ENCODE measurements at places on chromosomes 5 and 9.
A peak's percentile ranks its signal among the peaks of the same experiment; 100 is the strongest.

DNA sequence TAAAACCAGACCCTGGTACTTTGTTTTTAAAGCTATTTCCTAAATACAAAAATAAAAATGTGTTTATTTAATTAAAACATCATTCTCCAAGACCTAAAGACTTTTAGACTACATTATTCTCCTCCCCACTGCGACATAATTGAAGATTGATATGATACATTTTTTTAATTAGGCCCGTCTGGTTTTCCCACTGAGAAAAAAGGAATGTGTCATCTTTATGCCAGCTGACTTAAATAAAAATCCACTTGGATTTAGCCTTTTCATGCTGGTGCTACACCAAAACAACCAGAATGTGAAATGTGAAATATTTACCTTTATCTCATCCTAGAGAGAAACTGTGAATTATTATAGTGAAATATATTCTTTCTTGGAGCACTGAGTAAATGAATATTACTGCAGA lies 155.5 kb upstream of the PPP1R2B start:
- H3K27ac ChIP-seq = no peak overlapping the region
- H3K4me1 ChIP-seq = no peaks in the 10 kb centered on the region
- peaks cover 4% of the 10 kb centered on the region for H3K27me3 ChIP-seq
- H3K4me3 ChIP-seq = no peak overlapping the region
- no peak for DNase-seq

DNA sequence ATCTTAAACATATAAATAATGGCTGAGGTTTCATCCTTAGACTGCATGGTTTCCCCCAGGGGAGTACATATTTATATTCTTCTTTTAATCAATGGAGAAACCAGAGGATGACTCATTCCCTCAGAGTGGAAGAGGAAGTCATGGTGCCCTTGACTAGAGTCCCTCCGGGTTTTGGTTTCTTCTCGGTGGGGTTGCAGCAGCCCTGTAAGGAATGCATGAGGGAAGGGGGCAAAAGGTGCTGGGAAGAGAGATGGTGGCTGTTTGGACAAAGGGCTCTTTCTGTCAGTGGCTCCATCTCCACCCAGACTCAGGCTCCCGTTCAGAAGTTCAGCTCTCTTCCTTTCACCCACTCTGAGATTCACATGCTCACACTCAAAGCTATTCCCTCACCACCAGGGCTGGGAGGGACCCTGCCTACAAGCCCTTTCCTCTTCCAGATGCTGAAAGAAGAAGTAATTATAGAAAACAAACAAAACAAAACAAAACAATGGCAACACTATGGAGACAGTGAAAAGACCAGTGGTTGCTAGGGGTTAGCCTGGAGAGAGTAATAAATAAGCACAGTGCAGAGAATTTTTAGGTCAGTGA lies 129.8 kb upstream of the IL12B start:
- no peak overlapping the region for H3K4me3 ChIP-seq
- DNase-seq = no peak
- peaks cover 6% of the 10 kb centered on the region for H3K4me1 ChIP-seq
- H3K27me3 ChIP-seq = peaks cover 9% of the 10 kb centered on the region
- no peak overlapping the region for H3K27ac ChIP-seq
- no peaks in the 10 kb centered on the region for H3K36me3 ChIP-seq

GRCh38 chr9:35702696-35703095 lies 13.0 kb upstream of the TPM2 start:
- peaks cover 96% of the 10 kb centered on the region for H3K36me3 ChIP-seq
- no peaks in the 10 kb centered on the region for H3K4me1 ChIP-seq
- no peaks in the 10 kb centered on the region for H3K27me3 ChIP-seq
- no peak overlapping the region for H3K27ac ChIP-seq
- no peak overlapping the region for H3K4me3 ChIP-seq
- DNase-seq = no peak

DNA sequence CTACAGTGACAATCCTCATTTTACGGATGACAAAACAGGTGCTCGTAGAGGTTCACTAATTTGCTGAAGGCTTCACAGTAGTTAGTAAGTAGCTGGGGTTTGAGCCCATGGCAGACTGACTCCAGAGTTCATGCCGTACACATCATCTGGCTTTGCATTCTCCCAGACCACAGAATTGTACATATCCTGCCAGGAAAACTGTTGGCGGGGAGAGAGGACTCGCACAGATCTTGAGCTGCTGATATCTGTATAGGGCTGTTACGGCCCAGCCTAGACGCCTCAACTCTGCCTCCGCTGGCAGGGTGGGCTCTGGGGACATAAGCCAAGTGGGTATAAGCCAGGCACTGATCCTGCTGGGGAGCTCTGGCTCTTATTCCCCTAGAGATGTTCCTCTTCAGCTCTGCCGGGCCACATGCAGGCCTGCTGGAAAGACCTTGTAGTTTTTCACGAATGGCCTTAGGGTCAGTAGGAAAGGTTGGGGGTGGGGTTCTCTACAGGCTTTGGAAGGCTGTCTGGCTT lies 16.3 kb downstream of the LARP1 start:
- no peak overlapping the region for H3K4me3 ChIP-seq
- no peaks in the 10 kb centered on the region for H3K36me3 ChIP-seq
- no peak overlapping the region for H3K27ac ChIP-seq
- no peaks in the 10 kb centered on the region for H3K27me3 ChIP-seq
- peaks cover 66% of the 10 kb centered on the region for H3K4me1 ChIP-seq

- no peaks in the 10 kb centered on the region for H3K27me3 ChIP-seq
- no peaks in the 10 kb centered on the region for H3K4me1 ChIP-seq
- H3K27ac ChIP-seq = no peak overlapping the region
- no peak for DNase-seq
Observed at GRCh38 chr9:134498814-134499166, 142.8 kb upstream of the COL5A1 start.

GRCh38 chr5:148458036-148458888 lies 74.5 kb downstream of the FBXO38 start:
- peaks cover 8% of the 10 kb centered on the region for H3K27me3 ChIP-seq
- no peak for DNase-seq
- H3K4me1 ChIP-seq = no peaks in the 10 kb centered on the region
- no peaks in the 10 kb centered on the region for H3K36me3 ChIP-seq

DNA sequence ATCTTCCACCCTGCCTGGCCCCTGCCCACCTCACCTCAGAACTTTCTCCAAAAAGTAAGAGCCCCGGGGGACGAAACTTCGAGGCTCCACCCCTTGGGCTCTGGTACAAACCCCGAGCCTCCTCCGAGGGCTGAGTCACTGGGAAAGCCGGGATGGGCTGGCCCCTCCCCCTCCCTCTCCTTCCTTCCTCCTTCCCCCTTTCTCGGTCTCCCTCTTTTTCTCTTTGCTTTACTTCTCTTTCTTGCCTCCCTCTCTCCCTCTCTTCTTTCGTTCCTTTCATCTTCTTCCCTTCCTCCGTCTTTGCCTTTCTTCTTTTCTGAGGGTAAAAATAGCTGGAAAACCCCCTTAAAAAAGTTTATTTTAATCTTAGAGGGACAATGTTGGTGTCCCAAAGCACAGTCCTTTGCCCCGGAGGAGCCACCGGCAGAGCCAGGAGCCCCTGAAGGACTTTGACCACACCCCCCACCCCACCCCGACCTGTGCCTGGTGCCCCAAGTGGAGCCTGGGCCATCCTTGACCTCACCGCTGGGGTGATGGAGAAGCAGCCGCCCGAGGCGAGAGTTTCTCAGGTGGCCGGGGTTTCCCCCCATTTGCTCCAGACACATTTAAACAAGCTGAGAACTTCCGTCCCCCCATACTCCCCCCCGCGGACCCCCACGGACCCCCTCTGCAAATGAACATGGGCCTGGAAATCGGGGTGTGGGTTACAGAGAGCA lies 5.7 kb upstream of the NOTCH1 start:
- H3K4me3 ChIP-seq = no peak overlapping the region
- no peak overlapping the region for H3K27ac ChIP-seq
- H3K27me3 ChIP-seq = no peaks in the 10 kb centered on the region
- H3K36me3 ChIP-seq = no peaks in the 10 kb centered on the region

DNA sequence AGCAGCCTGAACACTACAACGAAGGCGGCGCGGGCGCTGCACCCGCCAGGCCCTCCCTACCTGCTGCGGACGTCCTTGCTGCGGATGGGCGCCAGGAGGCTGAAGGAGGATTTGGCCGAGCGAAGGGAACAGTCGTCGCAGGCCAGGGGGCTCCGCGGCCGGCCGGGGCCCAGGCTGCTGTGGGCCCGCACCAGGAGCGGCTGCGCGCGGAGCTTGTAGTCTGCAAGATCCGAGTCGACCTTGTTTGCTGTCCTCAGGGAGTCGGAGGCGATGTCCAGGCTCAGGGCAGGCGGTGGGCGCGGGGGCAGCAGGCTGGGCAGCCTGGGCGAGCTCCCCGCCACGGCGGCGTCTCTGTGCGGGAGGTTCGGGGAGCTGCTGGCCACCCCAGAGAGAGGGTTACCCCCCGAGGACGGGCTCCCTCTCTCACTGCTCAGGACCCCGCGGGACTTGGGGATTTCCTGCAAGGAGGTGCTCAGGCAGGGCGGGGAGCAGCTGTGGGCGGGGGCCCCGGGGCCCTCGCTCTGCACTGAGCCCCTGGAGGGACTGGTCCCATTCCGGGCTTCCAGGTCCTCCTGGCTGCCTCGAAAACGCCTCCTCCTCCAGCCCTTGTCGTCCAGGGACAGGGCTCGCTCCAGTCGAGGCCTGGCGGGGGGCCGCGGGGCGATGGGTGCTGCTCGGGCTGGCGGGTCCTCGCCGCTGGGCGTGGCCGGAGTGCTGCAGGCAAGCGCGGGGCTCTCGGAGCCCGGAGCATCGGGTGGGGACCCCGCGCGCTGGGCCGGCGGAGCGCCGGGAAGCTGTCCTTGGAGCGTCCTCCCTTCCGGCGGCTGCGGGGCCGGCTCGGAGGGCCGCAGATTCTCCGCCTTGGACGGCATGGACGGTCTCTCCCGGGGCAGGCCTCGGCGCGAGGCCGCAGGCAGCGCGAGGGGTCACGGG lies 831 bp downstream of the INPP5E start:
- peaks cover 18% of the 10 kb centered on the region for H3K36me3 ChIP-seq
- no peaks in the 10 kb centered on the region for H3K27me3 ChIP-seq
- DNase-seq = peak; percentile 68
- H3K4me3 ChIP-seq = peak overlapping the region; percentile 56
- peaks cover 33% of the 10 kb centered on the region for H3K4me1 ChIP-seq

- H3K27ac ChIP-seq = no peak overlapping the region
- no peaks in the 10 kb centered on the region for H3K4me1 ChIP-seq
- no peaks in the 10 kb centered on the region for H3K27me3 ChIP-seq
- no peaks in the 10 kb centered on the region for H3K36me3 ChIP-seq
- no peak for DNase-seq
- no peak overlapping the region for H3K4me3 ChIP-seq
Observed at GRCh38 chr9:137902646-137903045, 25.1 kb downstream of the CACNA1B start.

DNA sequence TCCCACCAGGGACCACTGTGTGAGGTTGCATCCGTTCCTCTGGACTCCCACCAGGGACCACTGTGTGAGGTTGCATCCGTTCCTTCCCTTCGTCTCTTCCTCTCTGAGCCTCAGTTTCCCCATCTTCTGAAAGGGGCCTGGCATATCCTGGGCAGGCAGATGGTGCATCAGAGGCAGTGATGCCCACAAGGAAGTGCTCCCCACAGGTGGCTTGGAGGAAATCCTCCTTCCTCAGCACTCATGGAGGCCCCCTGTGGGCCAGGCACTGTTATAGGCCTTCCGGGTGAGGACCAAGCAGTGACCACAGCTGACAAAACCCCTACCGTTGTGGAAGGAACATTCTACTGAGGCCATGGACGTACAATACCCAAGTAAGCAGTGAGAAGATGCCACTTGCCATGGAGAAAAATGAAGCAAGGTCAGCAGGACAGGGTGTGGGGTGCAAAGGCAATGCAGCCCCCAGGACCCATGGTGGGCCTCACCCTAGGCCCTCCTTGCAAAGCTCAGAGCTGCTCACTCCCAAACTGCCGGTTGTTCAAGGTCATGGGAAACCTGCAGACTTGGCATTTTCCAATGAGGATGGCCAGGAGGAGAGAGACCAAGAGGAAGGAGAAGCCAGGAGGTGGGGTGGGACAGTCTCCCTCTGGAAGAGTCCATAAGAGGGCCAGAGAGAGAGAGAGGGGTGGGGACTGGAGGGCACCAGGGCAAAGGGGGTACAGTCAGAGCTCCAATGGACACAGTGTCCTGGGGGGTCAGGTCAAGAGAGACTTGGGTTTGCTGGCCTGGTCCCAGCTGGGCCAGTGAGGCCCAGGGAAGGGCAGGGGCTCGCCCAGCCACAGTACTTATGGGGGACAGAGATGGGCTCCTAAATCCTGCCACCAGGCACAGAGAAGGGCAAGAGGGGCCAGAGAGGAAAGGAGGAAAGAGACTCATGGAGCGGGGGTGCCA lies 51.1 kb downstream of the C9orf50 start:
- H3K4me3 ChIP-seq = no peak overlapping the region
- no peaks in the 10 kb centered on the region for H3K36me3 ChIP-seq
- peaks cover 19% of the 10 kb centered on the region for H3K4me1 ChIP-seq
- H3K27ac ChIP-seq = no peak overlapping the region
- peaks cover 5% of the 10 kb centered on the region for H3K27me3 ChIP-seq

DNA sequence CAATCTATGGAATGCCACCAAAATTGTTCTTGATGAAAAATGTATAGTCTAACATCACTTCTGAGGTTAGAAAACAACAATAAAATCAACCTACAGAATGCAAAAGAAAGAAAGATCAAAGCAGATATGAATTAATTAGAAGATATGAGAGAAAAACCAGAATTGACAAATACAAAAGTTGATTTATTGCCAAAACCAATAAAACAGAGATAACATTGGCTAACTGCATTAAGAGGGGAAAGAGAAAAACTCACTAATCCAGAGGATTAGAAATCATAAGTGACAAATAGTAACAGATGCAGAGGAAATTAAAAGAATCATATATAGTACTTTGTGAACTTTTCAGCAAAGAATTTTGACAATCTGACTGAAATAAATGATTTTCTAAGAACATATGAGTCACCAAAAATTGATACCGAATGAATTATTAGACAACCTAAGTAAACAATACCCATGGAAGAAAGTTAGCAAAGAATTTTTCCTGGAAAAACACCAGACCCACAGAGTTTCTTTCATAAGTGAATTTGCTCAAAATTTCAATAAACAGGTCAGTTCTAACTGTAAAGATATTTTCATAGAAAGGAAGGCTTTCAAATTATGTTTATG lies 167.7 kb downstream of the AOPEP start:
- H3K27me3 ChIP-seq = no peaks in the 10 kb centered on the region
- H3K36me3 ChIP-seq = no peaks in the 10 kb centered on the region
- H3K27ac ChIP-seq = no peak overlapping the region
- H3K4me1 ChIP-seq = no peaks in the 10 kb centered on the region

DNA sequence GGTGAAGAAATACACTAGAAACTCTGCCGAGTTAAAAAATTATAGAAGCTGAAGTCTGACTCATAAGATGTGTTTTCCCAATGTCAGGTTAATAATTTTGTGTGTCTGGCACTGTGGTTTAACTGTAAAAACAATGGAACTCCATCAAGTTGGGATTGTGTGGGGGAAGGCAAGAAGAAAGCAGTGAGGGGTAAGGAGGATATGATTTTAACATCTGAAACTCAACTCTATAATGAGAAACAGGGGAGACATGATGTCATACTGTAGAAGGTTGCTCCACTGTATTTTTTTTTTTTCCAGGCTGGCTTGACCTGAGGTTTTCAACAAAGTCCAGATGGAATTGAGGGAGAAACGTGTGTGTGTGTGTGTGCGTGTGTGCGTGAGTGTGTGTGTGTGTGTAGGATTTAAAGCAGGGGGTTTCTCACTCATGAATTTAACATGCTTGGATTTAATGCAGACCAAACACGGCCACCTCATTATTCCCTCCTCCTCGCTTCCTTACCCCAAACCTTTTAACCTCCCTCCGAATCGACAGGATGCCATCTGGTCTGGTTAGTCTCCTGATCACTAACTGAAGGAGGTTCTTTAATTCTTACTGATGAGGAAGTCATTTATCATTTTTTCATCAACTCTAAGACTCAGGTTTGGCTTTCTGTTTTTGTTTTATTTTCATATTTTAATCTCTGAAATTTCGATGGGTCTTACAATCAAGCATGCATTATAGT lies 140.2 kb upstream of the LPAR1 start:
- no peak overlapping the region for H3K27ac ChIP-seq
- no peak for DNase-seq
- no peaks in the 10 kb centered on the region for H3K4me1 ChIP-seq
- no peak overlapping the region for H3K4me3 ChIP-seq

Data from CD4-positive, CD25-positive, alpha-beta regulatory T cell (primary cell).